ENCODE measurements at places on chromosomes 2 and 18. TPM values are rescaled to one million over a fixed set of nuclear protein-coding genes. Genes with fewer than 3 reads are reported as not detected.

GRCh38 chr2:714005-714741 lies 37.0 kb upstream of the TMEM18 start:
- no peak for DNase-seq

- DNase-seq = no peak
Observed at GRCh38 chr2:71689393-71689792, 236.0 kb downstream of the DYSF start.

Gene KHK
- 4.5 TPM for total RNA-seq

- no peak for DNase-seq
Observed at GRCh38 chr2:62826141-62826540, 120.6 kb downstream of the EHBP1 start.

GRCh38 chr2:41698678-41699422 lies 349.0 kb upstream of the PKDCC start:
- peak; percentile 74 for DNase-seq

DNA sequence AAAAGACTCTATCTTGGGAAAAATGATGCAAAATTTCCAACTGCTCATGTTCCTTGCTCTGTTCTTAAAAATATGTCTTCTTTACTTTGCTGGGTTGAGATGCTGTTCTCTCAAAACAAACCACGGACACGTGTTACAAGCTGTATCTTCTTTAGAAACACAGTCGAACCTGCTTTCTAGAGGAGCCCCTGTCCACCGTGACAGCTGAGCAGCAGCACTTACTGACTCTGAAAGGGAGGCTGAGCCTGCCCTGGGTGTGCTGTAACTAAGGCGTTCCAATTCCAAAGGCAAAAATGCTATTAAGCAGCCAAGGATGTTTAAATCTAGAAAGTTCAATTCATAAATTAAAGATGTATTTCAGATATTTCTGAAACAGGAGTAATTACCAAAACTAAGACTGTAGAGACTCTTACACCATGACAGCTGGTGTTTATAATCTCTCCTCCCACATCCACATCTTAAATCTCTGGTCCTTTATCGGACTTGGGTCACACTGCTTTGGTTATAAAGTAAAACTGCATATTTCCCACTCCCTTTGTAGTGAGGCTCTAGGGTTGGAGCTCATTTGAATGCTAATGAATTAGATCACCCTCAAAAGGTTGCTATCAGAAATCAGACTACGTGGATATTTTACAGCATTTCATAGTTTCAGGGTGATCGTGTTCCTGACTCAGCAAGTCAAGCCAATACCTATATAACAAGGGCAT lies 281.2 kb upstream of the LYPD1 start:
- DNase-seq = no peak

- no peak for DNase-seq
Observed at GRCh38 chr2:215702116-215702902, 266.4 kb upstream of the FN1 start.

Gene KIF1A
- total RNA-seq = 1.5 TPM

- DNase-seq = no peak
Observed at GRCh38 chr18:33161131-33161530, 279.4 kb downstream of the CCDC178 start.

Gene IL36A
- total RNA-seq = not detected

GRCh38 chr2:178946494-178946893 lies 103.4 kb downstream of the CCDC141 start:
- DNase-seq = no peak

Gene RNF103
- total RNA-seq = 49.6 TPM

DNA sequence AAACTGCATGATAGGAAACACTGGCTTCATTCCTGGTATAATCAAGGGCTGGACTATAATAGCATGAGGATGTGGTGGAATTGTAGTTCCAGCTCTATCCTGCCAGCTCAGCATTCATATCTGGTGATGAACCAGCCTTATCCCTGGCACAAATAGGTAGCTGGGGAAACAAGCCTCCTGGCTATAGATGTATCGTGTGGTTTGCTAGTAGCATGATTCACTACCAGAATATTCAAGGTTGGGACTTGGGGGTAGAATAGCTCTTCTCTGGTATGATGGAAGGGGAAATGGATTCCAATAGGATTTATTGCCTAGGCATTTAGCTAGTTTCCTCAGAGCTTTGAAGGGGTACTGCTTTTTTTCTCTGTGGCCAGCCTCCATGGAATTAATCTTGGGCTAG lies 532.8 kb downstream of the FBXO15 start:
- no peak for DNase-seq

DNA sequence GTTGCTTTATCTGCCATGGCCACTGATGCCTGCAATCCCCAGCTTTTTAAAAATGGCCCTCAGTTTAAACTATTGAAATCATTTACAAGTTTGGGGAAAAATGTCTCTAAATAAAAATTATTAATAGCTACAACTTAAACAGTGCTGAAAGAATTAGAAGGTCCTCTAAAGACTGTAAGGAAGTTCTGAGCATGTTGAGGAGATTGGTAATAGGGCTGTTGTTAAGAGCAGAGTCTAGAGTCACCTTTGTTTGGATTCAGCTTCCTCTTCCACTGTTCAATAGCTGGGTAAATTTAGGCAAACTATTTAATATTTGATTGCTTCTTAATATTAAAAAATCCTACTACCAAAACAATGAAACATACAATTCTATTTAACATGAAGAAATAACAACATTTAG lies 1127.1 kb upstream of the DDX18 start:
- no peak for DNase-seq

Gene HJURP
- 0.41 TPM for total RNA-seq

DNA sequence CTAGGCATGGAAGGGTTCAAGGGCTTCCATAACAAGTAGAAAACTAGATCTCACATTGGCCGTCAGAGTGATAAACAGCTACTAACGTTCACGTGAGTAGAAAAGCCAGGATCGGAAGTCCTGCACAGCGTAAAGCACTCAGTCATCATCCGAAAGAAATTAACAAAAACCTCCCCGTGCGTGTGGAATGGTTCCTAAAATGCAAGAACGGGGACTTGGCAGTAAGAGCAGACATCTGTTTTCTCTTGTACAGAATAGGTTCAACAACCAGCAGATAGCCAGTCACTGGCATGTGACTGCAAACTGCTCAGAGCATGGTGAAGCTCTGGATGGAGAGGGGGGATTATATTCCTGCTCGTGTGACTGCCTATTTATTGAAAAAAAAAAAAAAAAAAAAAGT lies 106.9 kb upstream of the ITGB6 start:
- DNase-seq = no peak

Gene UPP2
- total RNA-seq = not detected

- no peak for DNase-seq
Observed at GRCh38 chr18:655445-655844, 2.0 kb upstream of the TYMS start.

DNA sequence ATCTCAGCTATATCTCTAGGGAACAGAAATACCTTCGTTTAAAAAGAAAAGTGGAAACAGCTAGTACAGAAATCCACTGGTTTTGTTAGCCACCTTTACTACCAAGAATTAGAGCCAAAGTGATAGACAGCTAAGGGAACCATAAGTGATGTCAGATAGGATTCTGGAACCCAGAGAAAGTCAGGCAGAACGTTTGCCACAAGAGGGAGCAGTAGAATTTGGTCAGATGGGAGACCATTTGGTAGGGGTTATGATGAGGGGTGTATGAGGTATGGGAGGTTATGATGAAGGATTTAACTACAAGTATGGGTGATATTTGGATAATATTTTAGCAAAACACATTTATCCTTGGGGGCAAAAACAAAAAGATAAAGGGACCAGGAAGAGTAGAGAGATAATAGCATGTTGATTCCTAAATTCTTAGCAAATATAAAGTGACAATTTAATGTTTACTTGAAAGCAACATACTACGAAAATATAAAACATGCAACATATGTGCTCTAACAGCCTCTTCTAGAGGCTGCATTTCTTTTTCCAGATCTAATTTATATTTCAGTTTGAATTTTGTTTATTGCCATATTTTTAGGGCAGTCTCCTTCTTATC lies 3.3 kb downstream of the SLC8A1 start:
- DNase-seq = no peak

GRCh38 chr2:193907561-193907960 lies 1712.8 kb upstream of the TMEFF2 start:
- DNase-seq = no peak

DNA sequence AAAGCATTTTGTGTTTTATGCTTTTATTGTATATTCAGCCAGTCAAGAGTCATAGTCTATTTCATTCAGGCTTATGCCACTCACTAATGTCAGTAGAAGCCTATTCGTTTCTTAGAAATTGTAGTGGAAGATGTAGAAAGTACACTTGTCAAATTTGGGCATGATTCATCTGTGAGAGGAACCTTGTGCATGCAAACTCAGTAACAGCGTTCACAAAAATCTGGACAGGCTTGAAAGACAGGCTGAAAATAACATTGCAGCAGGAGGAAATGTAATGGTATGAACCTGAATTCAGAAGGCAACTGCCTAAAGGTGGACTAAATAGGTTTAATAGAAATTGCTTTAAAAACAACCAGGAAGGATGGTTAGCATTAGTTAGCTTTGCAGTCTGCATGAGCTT lies 213.5 kb downstream of the CMPK2 start:
- DNase-seq = no peak

DNA sequence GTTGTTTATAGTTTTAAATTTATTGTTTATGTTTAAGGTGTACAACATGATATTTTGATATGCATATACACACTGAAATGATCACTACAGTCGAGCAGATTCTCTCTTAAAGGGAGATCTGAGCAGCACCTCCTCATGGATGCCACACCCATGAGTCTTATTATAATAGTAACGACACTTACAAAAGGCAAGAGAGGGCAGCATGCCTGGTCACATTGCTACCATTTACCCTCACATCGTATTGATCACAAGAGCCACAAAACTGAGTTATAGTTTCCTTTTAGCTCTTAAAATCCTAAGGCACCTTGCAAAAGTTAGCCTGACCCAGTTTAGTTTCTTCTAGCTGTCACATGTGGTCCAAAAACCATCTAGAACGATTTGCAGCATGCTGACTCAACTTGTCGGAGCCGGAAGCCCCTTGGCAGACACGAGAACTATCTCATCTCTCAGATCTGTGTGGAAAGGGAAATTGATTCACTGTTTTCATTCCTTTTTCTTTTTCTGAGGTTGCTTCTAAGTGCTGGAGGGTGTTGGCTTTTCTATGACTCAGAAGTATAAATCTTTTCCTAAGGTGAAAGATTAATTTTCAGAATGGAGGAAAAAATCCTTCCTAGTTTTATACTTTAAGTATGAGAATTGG lies 85.3 kb downstream of the CDC42EP3 start:
- no peak for DNase-seq

DNA sequence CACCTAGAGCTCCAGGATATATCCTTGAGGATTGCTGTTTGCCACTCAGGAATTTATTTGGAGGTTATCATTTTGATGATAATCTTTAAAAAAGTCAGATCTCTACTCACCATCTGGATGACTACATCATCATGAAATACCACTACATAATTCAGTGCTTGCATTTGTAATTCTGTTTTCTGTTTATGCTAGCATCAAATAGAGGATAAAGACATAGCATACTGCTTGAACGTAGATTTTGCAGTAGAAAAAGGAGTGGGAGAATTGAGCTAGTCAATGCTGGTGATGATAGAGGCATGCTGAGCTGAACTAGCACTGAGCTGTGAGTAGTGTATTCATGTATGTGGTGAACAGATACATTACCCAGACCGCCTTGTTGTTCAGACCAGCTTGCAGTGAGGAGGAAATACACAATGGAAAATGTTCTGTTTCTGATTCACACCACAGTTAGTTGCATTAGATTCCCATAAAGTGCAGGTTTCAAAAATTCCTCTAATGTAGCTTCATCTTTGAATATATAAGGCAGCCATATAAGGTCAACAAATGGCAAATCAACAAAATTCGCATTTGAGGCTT lies 68.8 kb upstream of the CDC42EP3 start:
- no peak for DNase-seq

Gene MYCN
- total RNA-seq = 0.54 TPM

GRCh38 chr2:191252699-191253098 lies 7.5 kb downstream of the MYO1B start:
- no peak for DNase-seq

Gene MC2R
- not detected for total RNA-seq

Measured in Right ventricle myocardium inferior (tissue), 1 donor.